Activated naive CD8-positive, alpha-beta T cell treated with anti-CD3 and anti-CD28 coated beads for 36 hours (primary cell): ENCODE measurements at places on chromosomes 3 and 15.

GRCh38 chr3:37772773-37773354 lies 88.8 kb upstream of the CTDSPL start:
- peaks cover 6% of the 10 kb centered on the region for H3K4me1 ChIP-seq
- no peak overlapping the region for H3K4me3 ChIP-seq
- H3K27ac ChIP-seq, result no peak overlapping the region

- no peaks in the 10 kb centered on the region for H3K4me1 ChIP-seq
- H3K4me3 ChIP-seq, result no peak overlapping the region
- H3K27ac ChIP-seq, result no peak overlapping the region
- no peaks in the 10 kb centered on the region for H3K36me3 ChIP-seq
These were observed 44.8 kb downstream of the FGD5 start for GRCh38 chr3:14863333-14864100.

DNA sequence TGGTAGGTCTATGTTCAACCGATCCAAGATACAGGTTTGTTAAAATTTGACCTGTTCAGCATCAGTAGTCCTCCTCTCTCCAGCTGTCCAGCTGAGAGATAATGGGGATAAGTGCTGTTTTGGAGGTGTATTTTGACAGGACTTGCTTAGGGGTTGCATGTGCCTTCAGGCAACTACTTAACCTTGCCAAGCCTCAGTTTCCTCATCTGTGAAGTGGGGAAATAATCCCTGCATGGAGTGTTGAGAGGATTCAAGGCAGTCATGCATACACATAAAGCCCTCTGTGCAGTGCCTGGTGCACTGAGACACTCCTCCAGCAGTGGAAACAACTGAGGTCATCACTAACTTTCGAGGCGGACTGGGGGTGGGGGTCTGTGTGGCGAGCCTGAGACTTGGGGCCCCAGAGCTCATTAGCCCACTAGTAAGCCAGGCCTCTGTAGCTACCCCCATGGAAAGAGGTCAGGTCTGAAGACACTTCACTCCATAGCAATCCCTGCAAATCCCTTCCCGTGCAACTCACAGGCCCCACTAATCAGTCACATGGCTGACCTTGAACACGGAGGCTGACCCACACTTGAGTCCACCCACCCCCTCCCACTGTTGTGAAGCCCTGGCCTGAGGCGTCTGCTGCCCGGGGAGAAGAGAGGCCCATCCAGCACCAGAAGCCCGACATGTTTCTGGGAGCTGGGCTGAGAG lies 25.9 kb upstream of the SLC6A6 start:
- H3K4me3 ChIP-seq, result no peak overlapping the region
- H3K36me3 ChIP-seq, result no peaks in the 10 kb centered on the region
- H3K27ac ChIP-seq, result no peak overlapping the region
- no peak for DNase-seq
- H3K4me1 ChIP-seq, result peaks cover 11% of the 10 kb centered on the region

GRCh38 chr3:29329986-29330890 lies 49.4 kb downstream of the RBMS3 start:
- no peak overlapping the region for H3K4me3 ChIP-seq
- no peaks in the 10 kb centered on the region for H3K36me3 ChIP-seq
- no peak for DNase-seq
- H3K27ac ChIP-seq, result no peak overlapping the region

- H3K4me3 ChIP-seq, result no peak overlapping the region
- H3K36me3 ChIP-seq, result peaks cover 15% of the 10 kb centered on the region
- H3K4me1 ChIP-seq, result no peaks in the 10 kb centered on the region
- no peaks in the 10 kb centered on the region for H3K27me3 ChIP-seq
- H3K27ac ChIP-seq, result no peak overlapping the region
These were observed 59.8 kb downstream of the PIK3R4 start for GRCh38 chr3:130686833-130687232.

DNA sequence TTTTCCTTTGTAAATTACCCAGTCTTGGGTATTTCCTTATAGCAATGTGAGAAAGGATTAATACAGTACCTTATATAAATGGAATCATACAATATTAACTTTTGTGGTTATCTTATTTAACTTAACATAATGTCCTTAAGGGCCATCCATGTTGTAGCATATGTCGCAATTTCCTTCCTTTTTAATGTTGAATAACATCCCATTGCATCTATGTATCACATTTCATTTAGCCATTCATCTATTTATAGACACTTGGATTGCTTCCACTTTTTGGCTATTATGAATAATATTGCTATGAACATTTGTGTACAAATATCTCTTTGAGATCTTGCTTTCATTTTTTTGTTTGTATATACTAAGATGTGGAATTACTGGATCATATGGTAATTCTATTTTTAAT lies 342.2 kb downstream of the PDCD6IP start:
- H3K36me3 ChIP-seq, result no peaks in the 10 kb centered on the region
- no peak for DNase-seq
- H3K4me1 ChIP-seq, result no peaks in the 10 kb centered on the region
- H3K27ac ChIP-seq, result no peak overlapping the region
- no peaks in the 10 kb centered on the region for H3K27me3 ChIP-seq
- no peak overlapping the region for H3K4me3 ChIP-seq

DNA sequence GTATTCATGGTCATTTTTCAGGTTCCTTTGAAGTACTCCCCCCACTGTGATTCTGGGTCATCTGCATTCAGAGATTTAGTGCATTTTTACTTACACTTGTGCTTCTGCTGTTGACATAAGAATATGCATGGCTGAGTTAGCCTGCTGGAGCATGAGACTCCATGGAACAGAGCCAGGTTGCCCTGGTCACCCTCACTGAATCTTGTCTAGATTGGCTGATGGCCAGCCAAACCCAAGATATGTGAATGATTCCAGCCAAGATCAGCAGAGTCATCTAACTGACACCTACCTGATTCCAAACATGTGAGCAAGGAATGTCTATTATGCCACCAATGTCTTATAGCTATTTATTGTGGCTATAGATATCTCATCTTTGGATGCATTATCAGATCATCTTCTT lies 25.1 kb downstream of the DTWD1 start:
- DNase-seq, result no peak
- H3K27me3 ChIP-seq, result no peaks in the 10 kb centered on the region
- H3K4me1 ChIP-seq, result no peaks in the 10 kb centered on the region
- H3K27ac ChIP-seq, result no peak overlapping the region

DNA sequence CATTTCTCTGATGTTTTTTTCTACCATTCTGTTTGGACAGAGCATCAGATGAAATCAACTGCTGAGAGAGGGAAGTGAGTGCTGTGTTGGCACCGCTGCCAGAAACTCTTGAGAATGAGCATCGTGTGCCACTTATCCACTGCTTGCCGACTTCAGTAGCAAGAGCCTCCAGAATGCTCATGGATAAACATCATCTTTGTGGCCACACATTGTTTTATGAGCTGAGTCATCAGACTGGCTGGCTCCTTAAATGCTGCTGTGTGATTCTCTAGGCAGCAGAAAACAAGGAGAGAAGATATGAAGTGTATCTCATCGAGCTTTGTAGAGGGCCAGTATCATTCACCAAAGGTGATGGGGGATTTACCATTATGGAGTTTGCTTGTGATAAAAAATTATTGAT lies 3.4 kb upstream of the DOCK3 start:
- H3K4me3 ChIP-seq, result no peak overlapping the region
- no peak overlapping the region for H3K27ac ChIP-seq
- peaks cover 25% of the 10 kb centered on the region for H3K27me3 ChIP-seq
- DNase-seq, result no peak

DNA sequence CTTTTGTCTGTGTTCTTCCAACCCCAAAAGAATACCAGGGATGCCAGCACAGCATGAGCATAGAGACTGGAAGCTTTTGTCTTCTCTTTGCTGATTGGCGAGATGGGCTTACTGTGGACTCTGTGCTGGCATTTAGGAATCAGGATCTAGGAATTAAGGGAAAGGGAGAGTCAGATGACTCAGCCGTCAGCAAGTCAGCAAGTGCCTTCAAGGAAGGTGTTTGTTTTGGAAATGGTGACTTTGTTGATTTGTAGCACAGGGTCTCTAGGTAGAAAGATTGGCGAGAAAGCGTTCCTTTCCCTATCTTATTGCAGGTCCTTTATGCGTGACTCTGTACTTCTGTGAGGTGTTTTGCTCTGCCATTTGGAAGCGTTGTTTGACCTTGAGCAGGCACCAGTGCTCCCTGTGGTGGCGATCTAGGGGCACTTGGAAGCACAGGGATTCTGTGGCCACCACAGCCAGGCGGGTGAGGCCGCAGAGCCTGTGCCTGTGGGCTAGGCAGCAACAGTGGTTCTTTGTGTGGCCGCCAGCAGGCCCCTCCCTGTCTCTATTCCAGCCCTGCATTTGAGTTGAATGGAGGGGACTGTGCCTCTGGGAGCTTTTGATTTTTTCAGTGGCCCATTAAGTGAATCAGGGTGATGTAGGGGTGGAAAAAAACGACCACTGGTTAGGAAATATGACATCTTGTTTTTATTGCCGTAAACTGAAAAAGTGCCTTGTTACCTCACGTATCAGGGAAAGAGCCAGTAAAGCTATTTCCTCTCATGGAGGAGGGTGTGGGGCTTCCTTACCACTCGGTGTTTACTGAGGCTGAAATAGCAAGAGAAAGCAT lies 19.0 kb downstream of the FAN1 start:
- no peak overlapping the region for H3K4me3 ChIP-seq
- no peaks in the 10 kb centered on the region for H3K27me3 ChIP-seq
- no peak for DNase-seq

GRCh38 chr3:170002231-170002630 lies 35.6 kb upstream of the GPR160 start:
- no peak overlapping the region for H3K4me3 ChIP-seq
- no peak overlapping the region for H3K27ac ChIP-seq
- no peaks in the 10 kb centered on the region for H3K27me3 ChIP-seq
- DNase-seq, result no peak
- H3K36me3 ChIP-seq, result peaks cover 18% of the 10 kb centered on the region

DNA sequence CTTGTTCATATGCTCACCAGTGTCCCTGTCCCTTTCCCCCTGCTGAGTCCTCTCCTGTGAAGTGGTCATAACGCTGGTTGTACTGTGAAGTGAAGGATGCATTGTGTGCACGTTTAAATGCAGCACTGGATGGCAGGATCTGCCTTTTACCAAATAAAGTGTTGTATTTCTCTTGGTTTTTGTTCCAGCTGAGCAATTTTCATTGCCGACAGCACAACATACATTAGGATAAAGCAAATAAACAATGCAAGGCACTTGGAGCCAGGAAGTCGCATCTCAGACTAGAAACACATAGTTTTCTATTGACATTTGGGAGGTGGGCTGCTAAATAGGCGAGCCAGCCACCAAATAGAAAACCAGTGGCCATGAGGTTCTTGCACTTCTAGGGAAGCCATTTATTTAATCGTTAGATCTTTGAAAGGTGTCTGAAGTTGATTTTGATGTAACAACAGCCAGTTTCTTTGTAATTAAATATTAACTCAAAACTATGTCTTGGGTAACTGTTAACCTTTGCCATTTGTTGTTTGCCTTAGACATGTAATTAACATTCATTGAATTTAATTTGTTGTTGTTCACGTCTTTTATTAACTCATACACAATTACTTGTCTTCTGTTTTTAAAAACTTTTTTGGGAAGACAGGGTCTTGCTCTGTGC lies 185.3 kb downstream of the FNDC3B start:
- DNase-seq, result no peak
- H3K27me3 ChIP-seq, result no peaks in the 10 kb centered on the region
- H3K4me3 ChIP-seq, result no peak overlapping the region
- H3K27ac ChIP-seq, result no peak overlapping the region
- peaks cover 2% of the 10 kb centered on the region for H3K4me1 ChIP-seq
- H3K36me3 ChIP-seq, result peaks cover 14% of the 10 kb centered on the region

DNA sequence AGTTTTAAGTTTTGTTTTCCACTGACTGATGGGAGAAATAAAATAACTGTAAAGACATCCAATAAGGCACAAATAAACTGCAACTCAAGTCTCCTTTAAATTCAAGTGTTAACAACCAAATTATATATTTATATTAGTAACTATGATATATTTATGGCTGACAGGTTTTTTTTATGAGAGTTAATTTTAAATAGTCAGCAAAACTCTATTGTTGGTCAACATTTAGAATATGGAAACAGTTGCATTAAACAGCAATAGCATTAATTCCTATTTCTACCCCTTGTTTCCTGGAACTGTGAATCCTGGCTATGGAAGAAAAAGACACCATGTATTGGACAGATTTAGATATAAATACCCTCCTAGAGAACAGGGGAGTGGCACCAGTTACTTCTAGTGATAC lies 16.5 kb upstream of the DIPK2A start:
- H3K27me3 ChIP-seq, result peaks cover 8% of the 10 kb centered on the region
- H3K27ac ChIP-seq, result no peak overlapping the region
- H3K36me3 ChIP-seq, result peaks cover 1% of the 10 kb centered on the region
- DNase-seq, result no peak

- no peaks in the 10 kb centered on the region for H3K27me3 ChIP-seq
- peaks cover 16% of the 10 kb centered on the region for H3K36me3 ChIP-seq
- peaks cover 2% of the 10 kb centered on the region for H3K4me1 ChIP-seq
These were observed 19.6 kb downstream of the CLK3 start for GRCh38 chr15:74635228-74635627.

GRCh38 chr15:59315914-59316451 lies 56.7 kb downstream of the MYO1E start:
- peaks cover 5% of the 10 kb centered on the region for H3K4me1 ChIP-seq
- no peak overlapping the region for H3K27ac ChIP-seq
- H3K4me3 ChIP-seq, result no peak overlapping the region
- peaks cover 7% of the 10 kb centered on the region for H3K36me3 ChIP-seq
- no peak for DNase-seq

GRCh38 chr3:81758275-81758674 lies 3.2 kb downstream of the GBE1 start:
- no peak for DNase-seq
- H3K27ac ChIP-seq, result no peak overlapping the region
- no peaks in the 10 kb centered on the region for H3K27me3 ChIP-seq
- peaks cover 39% of the 10 kb centered on the region for H3K4me1 ChIP-seq
